HL-60 (cell line): ENCODE measurements at places on chromosomes 6 and 20.
A peak's percentile ranks its signal among the peaks of the same experiment; 100 is the strongest.

DNA sequence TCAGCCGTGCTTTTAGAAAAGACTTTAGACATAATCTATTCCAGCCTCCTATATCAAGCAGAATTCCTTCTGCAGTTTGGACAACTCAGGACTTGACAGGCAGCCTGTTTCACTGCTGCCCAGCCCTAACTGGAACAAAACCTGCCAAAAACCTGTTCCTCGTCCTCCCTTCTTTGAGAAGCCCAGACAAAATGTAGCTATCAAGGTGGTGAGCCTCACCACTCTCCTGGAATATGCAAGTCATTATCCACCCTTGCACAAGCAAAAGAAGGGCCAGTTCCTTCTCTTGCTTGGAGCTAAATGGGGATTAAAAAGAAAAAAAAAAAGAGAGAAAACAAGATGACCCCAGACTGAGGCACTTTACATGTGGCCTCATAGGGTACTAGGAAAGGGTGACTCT, 64.2 kb downstream of the TFAP2A start:
- no peak for DNase-seq

DNA sequence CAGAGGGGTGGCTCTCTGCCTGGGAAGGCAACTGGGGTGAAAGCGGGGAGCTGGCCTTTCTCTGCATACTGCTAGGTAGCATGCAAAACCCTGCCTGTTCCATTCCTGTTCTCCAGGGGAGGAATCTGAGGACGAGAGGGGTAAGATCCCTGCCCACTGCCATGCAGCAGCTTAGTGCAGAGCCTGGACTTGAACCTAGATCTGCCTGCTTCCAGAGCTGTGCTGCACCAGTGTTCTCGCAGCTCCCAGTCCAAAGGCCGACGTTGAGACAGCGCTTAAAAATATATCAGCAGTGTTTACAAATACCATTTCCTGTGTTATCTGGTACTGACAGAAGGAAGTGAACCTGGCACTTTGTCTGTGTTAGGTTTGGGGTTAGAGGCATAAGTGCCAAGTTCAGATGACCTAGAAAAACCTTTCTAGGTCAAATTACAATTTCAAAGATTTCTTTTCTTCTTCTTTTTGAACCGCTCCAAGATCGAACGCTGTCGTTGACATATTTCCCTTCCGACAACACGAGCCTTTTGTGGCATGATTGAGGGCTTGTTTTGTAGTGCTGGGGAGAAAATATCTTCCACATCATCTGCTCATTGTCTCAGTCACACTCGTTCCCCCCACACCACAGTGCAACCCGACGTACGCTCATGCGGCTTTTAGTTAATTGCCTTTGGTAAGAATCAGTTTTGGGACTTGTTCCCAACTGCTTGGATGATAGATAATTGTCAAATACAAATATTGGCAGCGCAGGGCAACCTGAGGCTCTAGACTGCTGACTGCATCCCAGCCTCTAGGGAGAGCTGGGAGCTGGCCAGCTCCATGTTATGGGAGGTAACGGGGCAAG, 44.6 kb downstream of the TOX2 start:
- no peak for DNase-seq

GRCh38 chr6:54958446-54958845, 111.9 kb downstream of the FAM83B start:
- DNase-seq, result no peak

DNA sequence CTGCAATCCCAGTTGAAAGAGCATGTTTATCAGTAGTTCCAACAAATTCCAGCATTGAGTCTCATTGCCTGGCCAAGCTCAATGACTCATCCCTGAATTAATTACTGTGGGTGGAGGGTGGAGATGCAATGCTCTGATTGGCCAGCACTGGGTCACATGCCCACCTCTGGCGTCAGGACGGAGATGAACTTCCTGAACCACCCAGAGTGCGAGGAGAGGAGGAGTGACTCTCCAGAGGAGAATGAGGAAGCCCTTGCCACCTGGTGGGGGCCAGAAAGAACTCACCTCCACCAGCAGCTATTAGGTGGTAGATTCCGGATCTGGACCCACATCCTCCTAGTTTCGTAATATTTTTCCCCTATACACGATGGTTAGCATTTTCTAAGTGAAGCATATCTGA, 283.9 kb downstream of the TBC1D7 start:
- DNase-seq, result peak; percentile 51

GRCh38 chr6:164455835-164456234, 853.6 kb downstream of the C6orf118 start:
- no peak for DNase-seq

DNA sequence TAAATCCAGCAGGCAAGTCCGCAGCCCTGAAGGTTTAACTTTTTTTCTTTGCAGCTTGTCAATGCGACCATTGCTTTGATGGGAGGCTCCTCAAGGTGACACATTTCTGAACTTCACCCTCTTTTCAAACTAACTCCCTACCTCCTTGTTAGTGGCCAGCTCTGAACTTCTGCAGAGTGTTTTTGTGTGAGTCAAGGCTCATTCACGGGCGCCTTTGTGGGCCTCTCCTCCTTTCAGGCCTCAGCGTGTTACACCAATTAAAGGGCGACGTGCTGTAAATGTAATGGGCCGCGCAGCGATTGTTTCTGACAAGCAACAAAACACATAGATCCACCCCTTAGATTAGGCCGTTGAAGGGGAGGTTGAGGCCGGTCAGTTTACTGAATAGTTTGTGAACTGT, 45.5 kb upstream of the NR2E1 start:
- no peak for DNase-seq

DNA sequence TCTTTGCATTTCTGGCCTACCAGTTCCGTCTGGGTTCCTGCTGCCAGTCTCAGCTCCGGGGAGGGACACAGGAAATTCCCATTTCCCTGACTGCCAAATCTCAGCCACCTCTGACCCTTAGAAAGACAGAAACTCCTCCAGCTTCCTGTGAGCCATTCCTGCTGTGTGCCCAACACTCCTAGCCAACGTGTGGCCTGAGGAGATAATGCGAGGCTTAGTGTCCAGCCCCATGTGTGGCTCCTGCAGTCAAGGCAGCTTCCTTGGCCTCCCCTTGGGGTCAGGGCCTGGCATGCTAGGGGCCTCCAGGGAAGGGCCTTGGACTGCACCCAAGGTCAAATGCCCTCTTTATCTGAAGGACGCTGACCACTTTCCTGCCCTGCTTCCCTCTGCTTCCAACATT, 45.1 kb downstream of the MAFB start:
- no peak for DNase-seq

DNA sequence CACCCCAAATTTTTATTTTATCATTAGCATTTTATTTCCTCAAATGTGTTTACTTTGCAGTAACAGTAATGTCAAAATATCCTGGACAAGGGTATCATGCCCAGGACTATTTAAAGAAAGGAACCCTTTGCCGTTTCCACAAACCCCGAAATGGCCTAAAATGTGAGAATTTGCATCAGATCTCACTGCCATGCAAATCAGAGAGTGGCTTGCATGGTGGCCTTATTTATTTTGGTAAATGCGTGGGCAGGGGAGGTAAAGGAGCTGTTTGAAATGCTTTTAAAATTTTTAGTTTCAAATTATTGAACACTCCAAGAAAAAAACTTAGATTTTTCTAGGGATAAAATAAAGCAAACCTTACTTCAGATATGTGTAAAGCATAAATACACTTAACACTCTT, 43.8 kb downstream of the ADAT2 start:
- DNase-seq, result no peak

DNA sequence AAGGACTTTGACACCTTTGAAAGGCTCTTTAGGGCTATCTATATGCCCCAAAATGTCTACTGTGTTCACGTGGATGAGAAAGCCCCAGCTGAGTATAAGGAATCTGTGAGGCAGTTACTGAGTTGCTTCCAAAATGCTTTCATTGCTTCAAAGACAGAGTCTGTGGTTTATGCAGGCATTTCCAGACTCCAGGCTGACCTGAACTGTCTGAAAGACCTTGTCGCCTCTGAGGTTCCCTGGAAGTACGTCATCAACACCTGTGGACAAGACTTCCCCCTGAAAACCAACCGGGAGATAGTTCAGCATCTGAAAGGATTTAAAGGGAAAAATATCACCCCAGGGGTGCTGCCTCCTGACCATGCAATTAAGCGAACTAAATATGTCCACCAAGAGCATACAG, 65.2 kb downstream of the GCNT2 start:
- DNase-seq, result no peak

GRCh38 chr6:29941471-29941870, 861 bp upstream of the HLA-A start:
- no peak for DNase-seq

- no peak for DNase-seq
Observed at GRCh38 chr6:82017288-82017687, 230.3 kb downstream of the IBTK start.

- DNase-seq, result peak; percentile 33
Observed at GRCh38 chr6:6546318-6547109, 42.0 kb upstream of the LY86 start.

- DNase-seq, result no peak
Observed at GRCh38 chr6:88311561-88311960, 145.4 kb upstream of the CNR1 start.
